ENCODE measurements at places on chromosomes 13 and 19.

GRCh38 chr13:112722433-112723263, 32.8 kb downstream of the ATP11A start:
- no peak for DNase-seq

DNA sequence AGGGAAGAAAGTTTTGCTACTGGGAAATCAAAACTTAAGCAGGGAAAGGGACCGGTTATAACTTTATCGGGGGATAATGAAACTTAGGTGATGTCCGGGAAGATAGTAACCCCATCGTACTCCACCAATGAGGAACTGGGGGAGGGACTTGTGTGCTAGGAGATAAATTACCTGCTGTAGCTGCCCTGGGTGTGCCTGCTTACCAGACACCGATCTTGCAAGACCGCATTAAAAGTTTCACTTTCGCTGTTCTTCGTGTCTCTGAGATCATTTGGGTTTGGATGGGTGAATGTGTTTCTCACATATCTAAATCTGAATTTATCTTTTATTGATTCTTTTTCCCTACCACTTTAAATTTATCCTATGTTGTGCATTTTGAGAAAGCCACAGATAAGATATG, 381.4 kb downstream of the SLITRK6 start:
- DNase-seq = no peak

DNA sequence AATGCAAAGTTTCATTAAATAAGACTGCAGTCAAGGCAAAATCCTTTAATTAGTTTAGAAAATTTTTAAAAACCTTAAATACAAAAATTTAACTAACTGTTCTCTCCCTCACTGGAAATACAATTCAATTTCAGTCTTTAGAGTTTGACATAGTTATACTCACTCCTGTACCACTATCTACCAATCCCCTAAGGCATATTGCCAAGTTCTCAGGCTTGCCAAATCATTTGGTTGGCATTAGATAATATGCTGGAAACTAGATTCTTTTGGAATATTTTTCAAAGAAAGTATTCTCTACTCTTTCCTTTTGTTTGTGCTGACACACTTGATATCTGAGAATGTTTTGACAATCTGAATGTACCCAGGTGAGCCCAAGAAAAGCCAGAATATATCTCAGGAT, 77.2 kb downstream of the TSC22D1 start:
- DNase-seq = no peak

DNA sequence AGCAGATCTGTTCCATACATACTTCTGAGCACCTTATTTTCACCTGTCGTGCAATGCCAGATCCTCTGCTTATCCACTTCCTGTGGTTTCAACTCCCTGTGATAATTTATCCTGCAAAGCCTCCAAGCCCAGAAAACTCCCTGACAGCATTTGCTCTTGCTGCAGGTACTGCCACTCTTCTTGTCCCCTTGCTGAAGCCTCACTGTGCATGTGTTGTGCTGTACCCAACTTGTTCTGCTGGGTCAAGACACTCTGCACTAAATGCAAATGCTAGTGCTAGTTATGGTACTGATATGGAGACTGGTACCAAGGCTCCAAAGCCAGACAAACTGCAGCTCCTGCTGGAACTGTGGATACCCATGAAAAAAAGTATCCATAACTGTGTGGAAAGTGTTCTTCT, 315.4 kb upstream of the MIR17HG start:
- no peak for DNase-seq

DNA sequence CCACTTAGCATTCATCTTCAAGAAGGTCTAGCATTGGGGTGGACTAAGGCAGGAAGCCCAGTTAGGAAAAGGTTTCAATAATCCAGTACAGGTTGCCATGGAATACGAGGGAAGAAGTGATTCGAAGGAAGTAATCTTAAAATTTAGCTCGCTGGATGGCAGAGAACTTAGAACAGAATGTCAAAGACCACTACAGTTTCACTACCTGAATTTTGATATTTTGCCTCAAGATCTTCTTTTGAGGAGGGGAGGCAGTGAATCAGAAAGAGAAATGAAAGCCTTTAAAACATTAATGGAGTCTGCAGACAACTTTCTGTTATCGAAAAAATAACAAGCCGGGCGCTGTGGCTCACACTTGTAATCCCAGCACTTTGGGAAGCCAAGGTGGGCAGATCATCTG, 7.0 kb upstream of the RAB8A start:
- no peak for DNase-seq

GRCh38 chr13:40126306-40127085, 471.0 kb downstream of the COG6 start:
- DNase-seq = no peak

DNA sequence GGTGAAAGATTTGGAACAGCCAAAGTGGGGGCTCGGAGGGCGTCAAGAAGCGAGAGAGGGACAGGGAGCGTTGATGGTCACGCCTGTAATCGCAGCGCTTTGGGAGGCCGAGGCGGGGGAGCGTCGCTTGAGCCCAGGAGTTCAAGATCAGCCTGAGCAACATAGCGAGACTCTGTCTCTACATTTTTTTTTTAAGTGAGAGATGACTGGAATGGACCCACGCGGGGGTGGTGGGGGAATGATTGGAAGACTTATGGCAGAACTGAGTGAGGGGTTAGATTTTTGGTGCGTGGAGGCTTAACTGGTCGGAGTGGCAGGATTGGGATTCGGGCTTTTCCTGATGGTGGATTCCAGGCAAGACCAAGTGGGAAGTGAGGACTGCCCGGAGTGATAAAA, 725 bp downstream of the PSMD8 start:
- DNase-seq = no peak

DNA sequence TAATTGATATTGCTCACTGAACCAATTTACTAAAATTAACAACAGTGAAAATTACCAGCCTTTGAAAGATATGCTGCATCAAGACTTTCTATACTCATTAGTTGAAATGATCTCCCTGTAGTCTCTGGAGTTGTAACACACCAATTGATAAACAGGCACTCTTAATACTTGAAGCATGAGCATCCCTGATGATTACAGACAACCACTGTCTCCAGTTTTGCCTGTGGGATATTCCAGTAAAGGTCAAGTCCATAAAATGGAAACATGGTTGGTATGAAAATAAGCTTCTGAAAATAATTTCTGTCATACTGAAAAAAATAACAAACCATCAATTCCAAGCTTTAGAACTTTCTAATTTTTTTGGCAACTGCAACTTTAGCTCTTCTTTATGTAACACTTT, 405.8 kb downstream of the SPRY2 start:
- no peak for DNase-seq

DNA sequence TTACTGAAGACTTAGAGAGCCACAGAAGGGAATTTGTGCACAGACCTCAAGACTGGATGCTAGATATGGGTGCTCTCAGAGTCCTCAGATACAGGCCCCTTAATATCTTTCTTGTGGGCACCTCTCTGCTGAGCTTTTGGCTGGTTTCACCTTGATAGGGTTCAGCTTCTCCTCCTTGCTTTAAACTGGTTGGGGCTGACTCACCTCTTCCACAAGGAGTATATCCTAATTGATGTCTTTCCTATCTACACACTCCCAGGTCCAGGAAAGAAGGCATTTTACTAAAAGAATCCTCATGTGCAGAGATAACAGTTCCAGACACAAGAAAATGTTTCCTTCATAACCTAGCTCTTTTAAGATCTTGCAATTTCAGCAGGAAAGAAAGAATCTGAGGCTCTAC, 284.4 kb downstream of the NDFIP2 start:
- DNase-seq = no peak

GRCh38 chr13:67223742-67224141, 6.4 kb downstream of the PCDH9 start:
- no peak for DNase-seq

DNA sequence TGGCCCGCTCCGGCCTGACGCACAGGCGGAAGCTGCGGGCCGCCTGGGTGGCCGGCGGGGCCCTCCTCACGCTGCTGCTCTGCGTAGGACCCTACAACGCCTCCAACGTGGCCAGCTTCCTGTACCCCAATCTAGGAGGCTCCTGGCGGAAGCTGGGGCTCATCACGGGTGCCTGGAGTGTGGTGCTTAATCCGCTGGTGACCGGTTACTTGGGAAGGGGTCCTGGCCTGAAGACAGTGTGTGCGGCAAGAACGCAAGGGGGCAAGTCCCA, 4.4 kb downstream of the FFAR1 start:
- no peak for DNase-seq

DNA sequence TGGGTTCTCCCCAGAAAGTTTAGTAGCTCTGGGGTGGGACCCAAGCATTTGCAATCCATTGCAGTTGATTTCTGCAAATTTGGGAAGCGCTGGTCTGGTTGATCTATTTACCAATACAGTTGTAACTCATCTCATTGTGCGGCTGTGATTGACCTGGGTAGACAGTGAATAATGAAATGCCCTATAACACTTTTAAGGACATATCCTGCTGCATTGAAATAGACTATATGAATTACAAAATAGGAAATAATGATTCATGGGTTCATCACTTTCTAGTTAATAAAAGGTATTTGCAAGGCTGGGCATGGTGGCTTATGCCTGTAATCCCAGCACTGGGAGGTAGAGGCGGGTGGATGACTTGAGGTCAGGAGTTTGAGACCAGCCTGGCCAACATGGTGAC, 59.0 kb upstream of the FARP1 start:
- DNase-seq = no peak

DNA sequence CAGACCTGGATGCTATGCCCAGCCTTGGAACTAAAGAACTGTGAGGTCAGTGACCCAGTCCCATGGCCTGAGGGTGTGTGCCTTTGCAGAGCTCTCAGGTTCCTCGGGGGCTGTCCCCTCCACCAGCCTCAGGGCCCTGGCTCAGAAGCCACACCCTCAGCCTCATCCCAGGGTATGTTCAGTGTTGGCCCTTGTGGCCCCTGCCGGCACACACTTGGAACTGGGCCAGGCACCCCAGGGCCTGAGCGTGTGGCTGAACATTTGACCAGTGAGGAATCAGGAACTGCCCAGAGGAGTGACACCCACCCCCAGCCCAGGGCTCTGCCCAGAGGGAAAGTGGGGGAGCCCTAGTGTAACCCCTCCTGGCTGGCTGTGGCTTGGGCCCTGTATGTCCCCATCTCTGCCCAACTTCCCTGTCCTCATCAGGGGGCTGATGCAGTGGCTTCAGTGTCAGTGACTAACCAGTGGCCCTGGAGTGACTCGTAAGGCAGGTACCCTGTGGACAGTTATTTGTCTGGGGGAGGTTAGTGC, 10.0 kb downstream of the NKPD1 start:
- DNase-seq = no peak

- DNase-seq = no peak
Measured at GRCh38 chr13:30918662-30919405, 12.8 kb downstream of the MEDAG start.

DNA sequence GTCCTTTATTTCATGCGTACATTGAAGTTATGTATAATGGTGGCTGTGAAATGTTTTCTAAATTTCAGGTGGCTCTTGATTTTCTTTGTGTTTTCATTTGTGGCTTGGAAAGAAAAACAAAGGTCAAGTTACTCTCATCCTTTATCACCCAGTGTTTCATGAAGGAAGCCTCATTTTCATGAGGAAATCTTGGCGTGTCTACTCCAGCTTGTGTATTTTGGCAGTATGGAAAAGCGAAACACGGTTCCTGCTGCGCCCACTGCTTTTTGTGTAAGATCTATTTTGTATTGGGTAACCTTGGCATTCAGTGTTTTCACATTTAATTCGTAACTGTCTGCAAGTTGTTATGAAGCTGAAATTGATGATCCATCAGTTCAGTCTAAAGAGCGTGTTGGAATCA, 147.0 kb upstream of the RNF113B start:
- no peak for DNase-seq

Data from NCI-H446 treated with DMSO at 0.1 percent for 48 hours (cell line).